ENCODE measurements at places on chromosomes 11 and 22.
A peak's percentile ranks its signal among the peaks of the same experiment; 100 is the strongest.

DNA sequence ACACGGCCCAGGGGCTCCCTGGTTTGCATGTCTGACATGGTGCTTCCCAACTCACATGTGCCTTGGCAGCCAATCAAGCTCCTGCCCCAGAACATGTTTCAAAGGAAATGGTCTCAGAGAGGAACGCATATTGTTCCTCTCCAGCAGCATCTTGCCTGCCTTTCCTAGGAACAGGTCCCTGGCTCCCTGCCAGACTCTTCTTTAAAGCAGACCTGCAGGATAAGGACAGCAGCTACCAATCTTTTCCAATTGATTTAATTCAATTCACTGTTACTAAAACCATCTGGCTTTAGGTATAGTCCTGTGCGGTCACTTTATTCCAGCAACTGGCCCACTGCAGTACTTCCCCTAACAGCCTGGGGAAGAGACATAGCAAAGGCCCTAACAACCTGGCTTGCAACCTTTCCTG lies 79.9 kb downstream of the AMBRA1 start:
- DNase-seq: peak; percentile 20

DNA sequence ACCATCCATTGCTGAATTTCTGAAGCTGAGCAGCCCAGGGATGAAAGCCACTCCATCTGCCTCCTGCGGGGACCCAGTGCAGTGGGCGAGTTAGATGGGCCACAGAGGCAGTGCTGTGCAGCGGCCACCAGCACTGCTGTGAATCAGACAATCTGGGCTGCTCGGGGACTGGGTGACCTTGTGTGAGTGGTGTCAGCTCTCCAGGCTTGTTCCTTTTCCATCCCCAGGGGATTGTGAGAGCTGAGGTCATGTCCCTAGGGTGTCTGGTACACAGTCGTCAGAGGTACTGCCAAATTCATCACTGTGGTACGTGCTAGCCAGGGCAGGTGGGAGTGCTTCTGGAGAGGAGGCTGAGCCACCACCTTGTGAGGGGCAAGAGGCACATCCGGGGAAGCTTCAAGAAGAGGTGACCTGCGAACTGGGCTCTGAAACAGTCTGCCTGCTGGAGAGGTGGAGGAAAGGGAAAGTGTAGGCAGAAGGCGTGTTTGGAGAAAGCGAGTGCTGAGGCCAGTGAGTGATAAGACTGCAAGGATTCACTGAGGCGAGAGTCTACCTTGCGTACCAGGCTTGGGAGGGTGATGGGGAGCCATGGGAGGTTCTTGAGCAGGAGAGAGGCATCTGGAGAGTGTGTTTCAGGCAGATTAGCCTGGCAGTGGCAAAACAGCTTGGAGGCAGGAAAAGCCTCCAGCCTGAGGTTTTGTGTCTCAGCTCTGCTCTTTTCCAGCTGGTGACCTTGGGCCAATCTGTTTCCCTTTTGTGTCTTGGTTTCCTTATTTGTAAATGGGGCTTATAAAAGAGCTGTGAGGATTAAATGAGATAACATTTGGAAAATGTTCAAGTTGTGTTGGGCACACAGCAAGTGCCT lies 22.7 kb downstream of the CACNA1I start:
- DNase-seq: no peak

GRCh38 chr22:26492220-26492619 lies 8.5 kb downstream of the SRRD start:
- no peak for DNase-seq

DNA sequence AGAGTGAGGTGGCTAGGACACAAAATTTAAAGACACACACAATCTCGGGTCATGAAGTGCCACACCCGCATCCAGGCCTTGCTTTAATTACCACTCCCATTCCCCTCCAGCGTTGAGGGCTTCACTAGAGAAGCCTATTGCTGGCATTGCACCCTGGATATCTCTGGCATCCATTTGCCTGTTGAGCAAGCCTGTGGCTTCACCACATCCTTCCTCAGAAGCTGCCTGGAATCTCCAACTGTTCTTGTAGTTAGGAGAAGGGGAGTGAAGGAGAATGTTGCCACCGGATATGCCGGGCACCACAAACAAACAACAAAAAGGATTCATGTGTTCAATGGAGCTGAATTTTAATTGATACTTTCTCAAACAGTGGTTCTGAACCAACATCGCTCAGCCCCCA lies 34.4 kb upstream of the RCN1 start:
- DNase-seq: no peak

DNA sequence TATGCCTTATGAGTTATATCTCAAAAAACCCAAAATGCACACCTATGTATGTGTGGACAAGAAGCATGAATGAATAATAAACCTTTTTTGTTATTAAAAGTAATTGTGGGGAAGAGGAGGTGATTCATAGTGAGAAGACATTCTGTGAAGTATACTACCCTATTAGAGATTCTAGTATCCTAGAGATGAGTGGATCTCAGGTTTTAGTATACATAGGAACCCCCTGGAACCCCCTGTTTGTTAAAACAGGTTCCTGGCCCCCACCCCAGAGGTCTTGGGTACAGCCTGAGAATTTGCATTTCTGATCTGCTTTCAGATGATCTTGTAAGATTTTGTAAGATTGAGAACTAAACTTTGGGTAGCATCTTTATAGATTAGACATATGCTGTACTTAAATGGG lies 17.5 kb downstream of the NUCB2 start:
- no peak for DNase-seq

GRCh38 chr11:111445586-111445985 lies 66.5 kb upstream of the POU2AF1 start:
- DNase-seq: no peak

- DNase-seq: no peak
Measured at GRCh38 chr22:29313576-29314466, 1.7 kb downstream of the RASL10A start.

DNA sequence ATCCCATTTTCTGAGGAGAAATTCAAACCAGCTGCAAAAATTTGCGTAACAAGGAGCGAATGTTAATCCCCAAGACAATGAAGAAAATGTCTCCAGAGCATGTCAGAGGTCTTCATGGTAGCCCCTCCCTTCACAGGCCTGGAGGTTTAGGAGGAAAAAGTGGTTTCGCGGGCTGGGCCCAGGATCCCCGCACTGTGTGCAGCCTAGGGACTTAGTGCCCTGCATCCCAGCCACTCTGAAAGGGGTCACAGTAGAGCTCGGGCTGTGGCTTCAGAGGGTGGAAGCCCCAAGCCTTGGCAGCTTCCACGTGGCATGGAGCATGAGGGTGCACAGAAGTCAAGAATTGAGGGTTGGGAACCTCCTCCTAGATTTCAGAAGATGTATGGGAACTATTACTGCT lies 87.4 kb downstream of the BRD1 start:
- no peak for DNase-seq

GRCh38 chr22:50184004-50184901 lies 1.5 kb upstream of the TRABD start:
- no peak for DNase-seq

- DNase-seq: no peak
Measured at GRCh38 chr11:119797123-119797611, 68.2 kb upstream of the NECTIN1 start.

DNA sequence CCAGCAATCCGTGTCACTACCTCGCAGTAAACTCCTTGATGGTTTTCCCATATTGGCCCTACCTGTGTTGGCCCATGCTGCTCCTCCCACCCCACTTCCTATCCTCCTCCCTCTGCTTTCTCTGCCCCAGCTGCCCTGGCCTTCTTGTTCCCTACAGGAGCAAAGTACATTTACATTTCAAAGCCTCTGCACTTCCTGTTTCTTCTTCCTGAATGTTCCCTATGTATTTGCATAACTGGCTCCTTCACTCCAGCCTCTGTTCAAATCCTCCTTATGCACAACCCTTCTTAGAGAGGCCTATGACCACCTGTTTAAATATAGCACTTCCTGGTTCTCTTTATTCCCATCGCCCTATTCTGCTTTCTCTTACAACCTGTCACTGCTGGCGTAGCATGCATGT lies 62.2 kb downstream of the PARVA start:
- DNase-seq: no peak

DNA sequence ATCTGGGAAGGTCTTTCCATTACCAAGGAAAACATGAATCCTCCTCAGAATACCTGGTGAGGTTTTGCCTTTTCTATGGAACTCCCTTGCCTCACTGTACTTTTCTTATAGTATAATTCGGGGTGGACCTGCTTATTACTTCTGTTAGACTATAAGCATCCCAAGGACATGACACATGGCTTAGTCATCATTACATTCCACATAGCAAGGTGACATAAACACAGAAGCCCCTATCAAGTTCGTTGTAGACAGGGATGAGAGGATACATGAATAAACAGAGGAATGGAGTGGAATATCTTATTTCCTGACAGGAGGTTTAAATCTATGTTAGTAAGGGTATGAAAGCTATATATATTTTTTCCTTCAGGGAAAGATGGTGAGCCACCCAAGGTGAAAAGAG lies 532.2 kb upstream of the CCDC90B start:
- no peak for DNase-seq

DNA sequence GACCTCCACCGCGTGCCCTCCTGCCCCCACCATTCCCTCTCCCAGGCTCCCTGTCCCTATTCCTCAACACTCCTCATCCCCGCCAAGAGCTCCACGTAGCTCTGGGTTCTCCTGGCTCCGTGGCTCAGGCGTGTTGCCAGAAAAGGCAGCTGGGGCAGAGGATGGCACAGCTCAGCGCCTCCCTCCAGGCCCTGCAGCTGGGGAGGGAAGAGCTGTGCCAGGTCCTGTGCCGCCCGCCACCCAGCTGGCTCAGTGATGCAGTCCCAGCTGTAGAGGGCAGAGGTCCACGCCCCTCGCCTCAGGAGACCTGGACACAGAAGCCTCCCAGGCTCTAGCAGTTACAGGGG lies 4.2 kb downstream of the ARHGAP1 start:
- DNase-seq: no peak

DNA sequence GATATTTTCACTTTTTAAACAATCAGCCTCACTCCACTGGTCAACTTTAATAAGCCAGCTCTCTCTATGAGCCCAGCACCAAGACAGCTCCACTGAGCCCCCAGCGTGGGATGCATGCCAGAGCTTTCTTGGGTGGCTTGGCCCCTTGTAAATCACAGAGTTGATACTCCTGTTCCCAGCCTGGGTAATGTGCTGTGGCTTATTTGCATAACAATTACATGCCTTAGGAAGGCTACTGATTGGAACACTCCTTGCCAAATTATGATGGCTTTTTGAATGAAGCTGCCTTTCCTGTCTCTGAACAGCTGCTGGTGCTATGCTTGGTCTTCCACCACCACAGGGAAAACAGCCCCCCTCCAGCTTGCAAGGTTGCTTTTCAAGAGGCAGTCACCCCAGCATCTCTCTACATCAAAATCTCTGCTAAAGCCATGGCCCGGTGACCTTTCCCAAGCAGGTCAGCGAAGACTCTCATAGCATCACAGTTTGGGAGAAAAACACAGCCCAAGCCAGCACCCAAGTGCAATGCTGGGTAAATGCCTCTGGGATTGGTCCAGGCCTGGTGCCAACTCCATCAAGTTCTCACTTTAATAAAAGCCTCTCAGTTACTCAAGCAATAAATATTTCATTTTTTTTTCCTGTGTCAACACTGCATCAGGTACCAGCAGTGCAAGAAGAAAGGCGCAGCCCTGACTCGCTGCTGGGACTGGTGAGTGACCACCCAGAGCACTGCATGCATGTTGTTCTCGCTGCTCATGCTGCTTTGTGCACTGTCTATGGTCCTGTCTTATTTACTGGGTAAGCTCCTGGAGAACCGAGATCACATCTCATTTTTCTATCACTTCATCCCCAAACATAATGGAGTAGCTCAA lies 549.3 kb downstream of the OPCML start:
- no peak for DNase-seq

- DNase-seq: no peak
Measured at GRCh38 chr22:43505423-43505822, 93.6 kb downstream of the MPPED1 start.

DNA sequence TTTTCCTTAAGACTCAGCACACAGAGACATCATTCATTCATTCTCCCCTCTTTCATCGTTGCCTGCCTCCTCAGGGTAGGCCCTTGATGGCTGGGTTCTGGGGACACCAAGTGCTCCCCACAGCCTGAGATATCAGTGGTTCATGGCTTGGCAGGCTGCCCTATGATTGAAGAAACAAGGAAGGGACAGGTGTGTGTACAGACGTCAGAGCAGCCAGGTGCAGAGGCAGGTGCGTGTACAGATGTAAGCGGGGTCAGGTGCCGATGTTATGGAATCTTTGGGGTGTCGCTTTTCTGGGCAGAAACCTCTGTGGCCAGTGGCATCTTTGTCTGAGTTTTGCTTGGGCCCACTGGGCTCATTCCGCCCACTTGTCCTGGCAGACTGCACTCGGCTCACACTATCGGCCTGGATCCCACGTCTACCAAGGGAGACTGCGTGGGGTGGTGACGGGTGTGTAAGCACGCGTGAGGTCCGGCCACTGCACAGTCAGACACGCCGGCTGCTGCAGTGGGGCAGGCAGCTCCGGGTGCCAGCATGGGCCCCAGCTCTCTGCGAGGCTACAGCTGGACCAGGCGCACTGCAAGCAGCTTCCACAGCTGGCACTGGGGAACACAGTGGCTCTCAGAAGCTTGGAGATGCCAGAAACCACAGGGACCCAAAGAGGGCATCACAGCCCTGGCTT lies 20.9 kb upstream of the KIAA0930 start:
- no peak for DNase-seq

DNA sequence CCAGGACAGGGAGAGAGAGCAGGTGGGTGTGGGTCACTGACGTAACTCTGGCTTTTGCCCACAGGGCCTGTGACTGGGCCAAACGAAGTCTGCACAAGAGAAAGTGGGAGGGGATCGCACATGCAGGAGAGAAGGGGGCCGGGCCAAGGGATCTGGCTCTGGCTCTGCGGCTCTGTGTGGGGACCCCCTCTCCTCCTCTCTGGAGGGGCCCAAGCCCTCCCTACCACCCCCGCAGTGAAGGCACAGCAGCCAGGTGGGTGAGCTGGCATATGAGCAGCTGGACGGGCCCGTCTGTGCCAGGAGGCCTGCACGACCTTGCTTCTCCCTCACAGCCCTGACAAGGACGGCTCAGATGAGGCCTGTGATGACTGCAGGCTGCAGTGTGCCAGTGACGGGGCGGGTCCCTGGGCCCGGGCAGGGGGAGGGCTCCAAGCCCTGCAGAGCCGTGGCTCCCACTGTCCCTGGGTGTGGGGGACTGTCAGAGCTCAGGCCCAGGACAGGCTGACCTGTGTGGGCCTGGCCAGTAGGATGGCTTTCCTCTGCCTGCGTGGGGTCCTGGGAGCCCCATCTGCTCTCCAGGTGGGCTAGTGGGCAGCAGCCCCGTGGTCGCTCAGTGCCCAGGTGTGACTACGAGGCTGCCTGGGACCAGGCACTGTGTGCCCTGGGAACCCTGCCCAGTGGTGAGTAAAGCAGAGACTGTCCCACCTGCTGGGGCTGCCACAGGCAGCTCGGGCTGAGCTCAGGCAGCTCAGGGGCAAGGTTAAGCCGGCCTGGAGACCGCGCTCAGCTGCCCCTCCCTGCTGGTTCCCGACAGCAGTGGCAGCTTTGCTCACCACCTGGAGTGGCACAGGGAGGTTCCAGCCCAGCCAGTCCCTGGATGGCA lies 22.2 kb downstream of the MRGPRG start:
- DNase-seq: no peak

Measured in NCI-H1436 (cell line).